HS-5 (cell line): ENCODE measurements at places on chromosomes 1 and 21.
A peak's percentile ranks its signal among the peaks of the same experiment; 100 is the strongest.

DNA sequence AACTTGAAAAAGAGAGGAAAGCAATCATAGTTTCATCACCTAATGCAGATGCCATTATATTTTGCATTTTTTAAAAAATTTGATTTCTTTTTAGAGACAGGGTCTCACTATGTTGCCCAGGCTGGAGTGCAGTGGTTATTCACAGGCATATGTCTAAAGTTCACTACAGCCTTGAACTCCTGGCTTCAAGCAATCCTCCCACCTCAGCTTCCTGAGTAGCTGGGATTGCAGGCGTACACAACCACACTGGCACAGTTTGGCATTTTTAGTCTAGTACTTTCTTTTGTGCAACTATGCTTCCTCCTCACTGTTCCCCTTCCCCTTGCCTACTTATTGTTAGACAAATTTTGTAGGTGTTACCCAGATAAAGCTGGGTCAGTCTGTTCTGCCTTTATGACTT is 18.0 kb downstream of the RHOU start:
- no peak for DNase-seq

GRCh38 chr1:101162736-101163735 is 73.8 kb upstream of the S1PR1 start:
- DNase-seq = no peak

- no peak for DNase-seq
Observed at GRCh38 chr1:199279872-199280645, 641.2 kb downstream of the PTPRC start.

- DNase-seq = no peak
Observed at GRCh38 chr1:897226-897625, 26.5 kb upstream of the SAMD11 start.

GRCh38 chr1:183873642-183874041 is 68.7 kb downstream of the RGL1 start:
- no peak for DNase-seq

GRCh38 chr1:94617134-94617805 is 75.7 kb upstream of the F3 start:
- DNase-seq = peak; percentile 84

- DNase-seq = no peak
Observed at GRCh38 chr1:185284116-185284515, 32.9 kb downstream of the IVNS1ABP start.

DNA sequence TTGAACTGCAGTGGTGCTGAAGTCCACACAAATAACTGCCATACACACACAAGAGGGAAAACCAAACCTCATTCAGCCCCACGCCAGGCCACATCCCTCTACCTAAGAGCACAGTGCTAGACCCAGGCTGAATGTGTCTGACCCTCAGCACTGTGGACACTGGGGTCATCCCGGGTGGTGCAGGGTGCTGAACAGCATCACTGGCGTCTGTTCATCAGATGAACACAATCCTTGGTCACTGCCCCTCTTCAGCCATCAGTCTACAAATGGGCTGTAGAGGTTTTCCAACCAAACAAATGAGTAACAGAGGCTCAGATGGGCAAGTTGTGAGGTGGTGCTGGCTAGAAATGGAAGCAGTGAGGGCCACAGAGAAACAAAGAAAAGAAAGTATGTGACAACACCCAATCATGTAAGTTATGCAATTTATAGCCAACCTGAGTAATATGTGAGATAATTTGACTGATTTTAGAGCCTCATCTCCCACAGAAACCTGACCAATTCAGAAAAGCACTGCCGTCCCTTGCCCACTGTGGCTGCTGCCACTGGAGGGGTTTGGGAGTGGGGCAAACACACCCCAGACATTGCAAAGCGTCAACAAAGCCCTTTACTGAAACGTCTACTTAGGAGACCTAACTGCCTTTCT is 27.9 kb downstream of the GNB1 start:
- DNase-seq = no peak

DNA sequence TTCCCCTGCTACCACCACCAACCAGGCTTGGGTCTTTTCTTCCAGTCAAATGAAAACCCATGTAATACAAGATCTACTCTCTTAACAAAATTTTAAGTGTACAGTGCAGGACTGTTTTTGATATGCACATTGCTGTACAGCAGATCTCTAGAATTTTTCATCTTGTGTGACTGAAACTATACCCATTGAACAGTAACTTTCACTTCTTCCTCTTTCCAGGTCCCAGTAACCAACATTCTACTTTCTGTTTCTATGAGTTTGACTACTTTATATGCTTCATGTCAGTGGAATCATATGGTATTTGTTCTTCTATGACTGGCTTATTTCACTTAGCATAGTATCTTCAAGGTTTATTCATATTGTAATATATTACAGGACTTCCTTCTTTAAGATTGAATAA is 45.3 kb upstream of the PLPPR4 start:
- no peak for DNase-seq

GRCh38 chr1:52238474-52238873 is 96.6 kb downstream of the ZFYVE9 start:
- peak; percentile 56 for DNase-seq

- DNase-seq = no peak
Observed at GRCh38 chr1:173410794-173411236, 66.3 kb upstream of the PRDX6 start.

DNA sequence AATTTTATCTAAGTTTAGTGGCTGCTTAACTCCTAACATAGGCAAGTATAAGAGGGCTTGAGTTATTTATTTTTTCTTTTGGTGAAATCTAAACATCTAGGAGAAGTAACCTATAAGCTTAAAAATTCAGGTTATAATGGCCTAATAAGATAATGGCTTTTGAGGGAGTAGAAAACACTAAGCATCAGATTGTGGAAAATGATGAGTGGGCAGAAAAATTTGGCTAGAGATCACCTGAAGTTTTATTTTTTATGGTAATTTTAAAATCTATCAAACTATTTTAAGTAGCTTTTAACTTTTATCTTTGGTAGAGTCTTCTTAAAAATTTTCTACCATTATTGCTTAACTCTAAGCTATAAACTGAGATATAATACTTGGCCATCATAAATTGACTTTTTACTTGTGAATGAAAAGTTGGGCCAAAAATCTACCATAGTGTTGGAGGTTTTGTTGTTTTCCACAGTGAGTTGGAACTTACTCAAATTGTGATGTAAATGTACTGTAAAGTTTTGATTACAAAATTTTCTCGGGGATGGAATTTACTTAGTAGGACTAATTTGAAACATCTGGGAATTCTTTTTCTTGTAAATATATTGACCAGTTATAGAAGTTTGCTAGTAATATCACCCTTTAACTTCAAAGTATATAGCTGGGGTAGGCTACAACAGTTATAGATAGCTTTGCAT is 63.9 kb downstream of the USP25 start:
- no peak for DNase-seq

GRCh38 chr1:62462370-62462769 is 25.5 kb downstream of the USP1 start:
- DNase-seq = no peak

GRCh38 chr1:7886405-7886745 is 33.5 kb upstream of the UTS2 start:
- no peak for DNase-seq

DNA sequence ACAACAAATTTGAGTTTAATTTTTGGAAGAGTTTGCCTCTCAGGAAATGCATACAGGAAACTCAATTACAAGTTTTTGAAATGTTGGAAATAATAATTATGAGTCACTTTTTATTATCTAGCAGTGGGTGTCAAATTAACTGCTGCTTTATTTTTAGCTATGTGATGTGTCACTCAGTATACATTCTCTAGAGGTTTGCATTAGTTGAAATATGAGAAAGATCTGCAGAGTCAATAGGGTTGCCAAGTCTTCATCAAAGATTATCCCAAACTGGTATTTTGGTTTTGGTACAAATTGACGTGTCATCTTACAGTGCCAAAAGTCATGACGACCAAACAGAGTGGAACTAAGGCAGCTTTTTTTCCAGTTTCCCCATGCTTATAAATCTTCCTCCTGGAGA is 54.3 kb upstream of the DIPK1A start:
- no peak for DNase-seq

DNA sequence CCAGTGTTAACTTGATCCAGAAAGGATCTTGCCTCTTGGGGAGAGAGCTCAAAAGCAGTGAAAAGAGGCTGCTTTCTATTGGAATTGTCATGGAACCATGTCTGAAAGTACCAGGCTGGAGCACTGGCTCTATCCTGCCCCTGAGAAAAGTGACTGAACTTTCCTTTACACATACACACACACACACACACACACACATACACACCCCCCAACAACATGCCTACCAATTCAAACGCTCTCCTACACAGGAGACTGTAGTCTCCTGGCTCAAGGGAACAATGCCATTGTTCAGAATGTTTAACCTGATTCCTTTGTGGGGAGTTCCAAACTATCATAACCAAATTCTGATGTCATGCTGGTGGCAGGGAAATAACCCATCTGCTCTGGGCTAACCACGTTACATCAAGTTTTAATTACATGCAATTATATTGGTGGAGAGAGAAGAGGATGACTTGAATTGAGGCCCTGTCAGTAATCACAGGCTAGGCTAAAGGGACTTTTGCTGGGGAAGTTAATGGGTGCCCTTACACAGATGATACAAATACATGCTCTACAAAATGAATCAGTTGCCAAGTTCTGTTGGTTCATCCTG is 52.3 kb upstream of the DUSP10 start:
- no peak for DNase-seq

DNA sequence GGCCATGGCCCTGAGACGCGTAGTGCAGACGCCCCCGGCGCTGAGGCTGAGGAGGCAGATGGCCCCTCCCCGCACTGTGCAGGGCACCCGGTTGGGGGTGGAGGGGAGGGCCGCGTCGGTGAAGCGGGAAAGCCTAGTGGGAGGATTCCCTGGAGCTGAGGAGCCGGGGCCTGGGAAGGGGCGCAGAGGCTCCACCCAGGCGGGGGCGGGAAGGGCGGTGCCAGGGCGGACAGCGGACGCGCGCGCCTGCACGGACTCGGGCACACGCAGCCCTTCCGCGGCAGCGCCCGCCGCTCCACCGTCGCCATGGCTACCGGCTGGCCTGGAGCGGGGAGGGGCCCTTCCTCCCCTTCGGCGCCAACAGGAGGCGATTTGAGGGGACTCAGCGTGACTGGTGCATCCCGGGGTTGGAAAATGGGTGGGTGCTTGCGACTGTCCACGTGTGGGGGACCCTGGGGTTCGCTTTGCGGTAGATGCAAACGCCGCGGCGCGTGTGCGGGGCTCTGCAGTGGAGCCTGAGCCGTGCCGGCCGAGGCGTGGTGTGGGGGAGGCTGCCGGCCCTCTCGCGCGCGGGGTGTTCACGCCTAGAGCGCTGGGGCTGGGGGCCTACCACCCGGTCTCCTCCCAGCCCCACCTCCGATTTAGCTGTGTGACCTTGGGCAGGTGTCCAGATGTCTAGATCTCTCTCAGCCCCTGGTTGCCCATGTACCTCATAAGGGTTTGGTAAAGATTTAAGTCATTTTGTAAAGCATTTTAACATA is 35.1 kb downstream of the PTPRF start:
- DNase-seq = no peak

GRCh38 chr1:195618287-195618686 is 990.0 kb downstream of the KCNT2 start:
- DNase-seq = no peak

- no peak for DNase-seq
Observed at GRCh38 chr1:64484651-64485050, 14.7 kb downstream of the CACHD1 start.

GRCh38 chr1:90133133-90133532 is 138.2 kb downstream of the ZNF326 start:
- DNase-seq = peak; percentile 22

DNA sequence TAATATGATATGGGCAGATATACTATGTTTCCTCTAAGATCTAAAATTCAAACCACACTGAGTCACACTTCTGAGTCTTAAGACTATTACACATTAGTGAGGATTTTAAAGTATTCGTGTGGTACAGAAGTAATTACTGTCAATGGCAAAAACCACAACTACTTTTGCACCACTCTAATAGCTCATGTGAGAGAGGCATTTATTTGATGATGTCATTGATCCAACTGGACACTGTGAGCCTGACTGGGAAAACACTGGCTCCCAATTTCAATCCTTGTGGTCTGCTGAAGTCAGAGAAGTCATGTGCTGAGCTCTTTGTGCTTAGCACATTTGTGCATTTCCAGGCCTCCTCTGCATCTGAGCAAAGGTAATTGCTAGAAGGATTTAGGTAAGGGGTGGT is 377.8 kb downstream of the USH2A start:
- peak; percentile 88 for DNase-seq

DNA sequence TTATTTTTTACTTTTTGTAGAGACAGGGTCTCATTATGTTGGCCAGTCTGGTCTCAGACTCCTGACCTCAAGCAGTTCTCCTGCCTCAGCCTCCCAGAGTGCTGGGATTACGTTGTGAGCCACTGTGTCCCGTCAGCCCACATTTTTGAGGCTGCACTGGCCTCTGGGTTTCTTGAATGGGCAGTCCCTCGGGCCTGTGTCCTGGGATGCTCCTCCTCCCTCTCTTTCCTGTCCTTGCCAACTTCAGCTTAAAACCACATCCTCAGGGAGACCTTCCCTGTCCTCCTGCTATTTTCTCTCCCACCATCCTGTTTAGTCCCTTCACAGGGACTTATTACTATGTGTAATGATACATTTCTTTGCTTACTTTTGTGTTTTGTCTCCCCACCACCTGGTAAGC is 31.4 kb upstream of the LYST start:
- no peak for DNase-seq

- no peak for DNase-seq
Observed at GRCh38 chr1:66231681-66232463, 302.1 kb upstream of the SGIP1 start.

DNA sequence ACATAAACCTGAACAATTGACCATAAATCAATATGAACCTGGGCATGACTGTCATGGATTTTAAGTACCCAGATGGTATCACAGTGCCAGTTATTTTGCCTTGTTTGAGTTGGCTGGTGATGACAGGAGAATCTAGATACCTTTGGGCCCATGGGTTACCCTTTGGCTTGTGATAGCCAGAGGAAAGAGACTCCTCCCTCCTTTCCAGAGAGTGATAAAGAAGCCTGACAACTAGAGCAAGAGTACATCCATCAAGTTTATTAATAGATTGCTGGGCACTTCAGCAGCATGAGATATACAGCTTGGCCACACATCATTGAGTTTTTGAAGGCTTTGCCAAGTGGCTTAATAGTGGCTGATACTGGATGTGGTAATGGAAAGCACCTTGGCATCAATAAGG is 6.6 kb upstream of the FMO3 start:
- DNase-seq = no peak

DNA sequence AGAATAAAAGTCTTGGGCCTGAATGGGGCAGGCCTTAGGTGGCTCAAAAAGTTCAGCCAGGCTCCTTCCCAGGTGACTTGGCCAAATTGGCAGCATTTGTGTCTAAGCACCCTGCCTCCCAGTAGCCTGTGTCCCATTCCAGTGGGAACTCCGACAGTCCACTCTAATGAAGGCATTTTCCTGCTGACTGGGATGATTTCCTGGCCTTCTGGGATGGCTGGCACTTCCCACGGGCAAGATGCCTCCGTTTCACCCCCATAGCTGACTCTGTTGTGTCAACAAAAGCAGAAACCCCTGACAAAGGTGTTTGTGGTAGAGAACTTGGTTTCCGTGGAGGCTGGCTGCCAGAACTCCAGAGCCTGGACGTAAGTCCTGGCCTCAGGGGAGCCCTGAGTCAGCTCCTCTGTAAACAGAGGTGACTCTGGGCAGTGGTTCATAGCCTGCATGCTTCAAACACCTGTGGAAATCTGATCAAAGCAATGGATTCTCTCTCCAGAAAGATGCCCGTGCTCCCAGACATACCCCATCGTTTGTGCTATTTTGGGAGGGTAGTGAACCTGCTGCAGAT is 36.6 kb downstream of the WNT3A start:
- DNase-seq = no peak

- DNase-seq = no peak
Observed at GRCh38 chr1:221074332-221074731, 195.1 kb downstream of the HLX start.
